ENCODE measurements at places on chromosomes 1 and 21.
A peak's percentile ranks its signal among the peaks of the same experiment; 100 is the strongest.

- no peak for DNase-seq
Observed at GRCh38 chr1:199151634-199152425, 513.0 kb downstream of the PTPRC start.

DNA sequence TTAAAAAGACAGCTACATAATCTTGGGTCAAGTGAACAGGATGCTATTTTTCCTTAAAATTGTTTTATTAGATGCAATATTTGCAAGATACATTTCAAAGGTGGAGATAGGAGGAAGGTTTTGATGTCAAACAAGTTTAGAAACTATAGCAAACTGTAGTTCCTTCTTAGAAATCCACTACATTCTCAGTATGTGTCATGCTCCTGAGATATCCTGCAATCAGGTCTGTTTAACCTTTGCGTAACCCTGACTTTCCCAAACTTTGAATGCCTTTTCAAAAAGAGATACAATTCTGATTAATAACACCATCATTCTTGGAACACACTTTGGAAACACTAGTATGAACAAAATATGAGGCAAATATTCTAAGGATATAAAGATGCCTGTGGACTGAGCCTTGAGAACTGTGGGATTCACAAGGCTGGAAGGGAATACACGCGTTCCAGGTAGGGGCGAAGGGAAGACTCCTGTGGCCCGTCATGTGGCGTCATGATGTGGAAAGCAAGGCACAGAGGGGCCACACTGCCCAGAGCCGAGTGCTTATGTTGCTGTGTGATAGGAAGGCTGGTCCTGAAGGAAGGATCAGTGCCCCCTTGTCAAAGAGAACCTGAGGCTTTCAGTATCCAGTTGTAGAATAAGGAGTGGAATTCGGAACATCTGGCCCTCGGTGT lies 19.6 kb upstream of the TARBP1 start:
- DNase-seq, result no peak

- DNase-seq, result no peak
Observed at GRCh38 chr1:22741118-22741517, 30.5 kb downstream of the EPHB2 start.

DNA sequence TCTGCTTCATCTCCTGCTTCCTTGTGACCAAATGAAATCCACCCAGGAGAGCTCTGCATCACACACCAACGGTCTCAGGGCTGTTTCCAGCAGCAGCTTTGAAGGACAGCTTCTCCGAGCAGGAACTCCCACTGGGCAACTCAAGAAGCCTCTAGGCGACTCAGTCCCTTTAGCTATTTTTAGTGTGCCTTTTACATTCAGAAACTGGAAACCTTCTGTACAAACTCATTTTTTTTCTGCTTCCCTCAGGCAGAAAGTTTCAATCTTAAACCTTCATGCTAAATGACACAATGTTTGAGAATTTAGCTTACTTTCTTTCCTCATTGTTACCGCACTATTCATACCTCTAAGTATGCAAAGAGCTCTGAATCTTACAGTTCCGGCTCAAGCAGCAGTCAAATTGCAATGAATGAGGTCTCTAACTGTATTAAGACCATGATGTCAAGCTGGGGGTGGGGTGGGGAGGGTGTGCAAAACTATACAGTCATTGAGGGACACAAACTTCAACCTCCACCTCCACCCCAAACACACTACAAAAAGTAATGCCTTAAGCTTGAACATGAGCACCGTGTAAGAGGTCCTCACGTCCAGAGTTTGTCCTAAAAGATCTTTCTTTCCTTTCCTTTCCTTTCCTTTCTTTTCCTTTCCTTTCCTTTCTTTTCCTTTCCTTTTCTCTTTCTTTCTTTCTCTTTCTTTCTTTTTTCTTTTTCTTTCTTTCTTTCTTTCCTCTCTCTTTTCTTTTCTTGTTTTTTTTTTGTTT lies 16.4 kb upstream of the TARBP1 start:
- no peak for DNase-seq

DNA sequence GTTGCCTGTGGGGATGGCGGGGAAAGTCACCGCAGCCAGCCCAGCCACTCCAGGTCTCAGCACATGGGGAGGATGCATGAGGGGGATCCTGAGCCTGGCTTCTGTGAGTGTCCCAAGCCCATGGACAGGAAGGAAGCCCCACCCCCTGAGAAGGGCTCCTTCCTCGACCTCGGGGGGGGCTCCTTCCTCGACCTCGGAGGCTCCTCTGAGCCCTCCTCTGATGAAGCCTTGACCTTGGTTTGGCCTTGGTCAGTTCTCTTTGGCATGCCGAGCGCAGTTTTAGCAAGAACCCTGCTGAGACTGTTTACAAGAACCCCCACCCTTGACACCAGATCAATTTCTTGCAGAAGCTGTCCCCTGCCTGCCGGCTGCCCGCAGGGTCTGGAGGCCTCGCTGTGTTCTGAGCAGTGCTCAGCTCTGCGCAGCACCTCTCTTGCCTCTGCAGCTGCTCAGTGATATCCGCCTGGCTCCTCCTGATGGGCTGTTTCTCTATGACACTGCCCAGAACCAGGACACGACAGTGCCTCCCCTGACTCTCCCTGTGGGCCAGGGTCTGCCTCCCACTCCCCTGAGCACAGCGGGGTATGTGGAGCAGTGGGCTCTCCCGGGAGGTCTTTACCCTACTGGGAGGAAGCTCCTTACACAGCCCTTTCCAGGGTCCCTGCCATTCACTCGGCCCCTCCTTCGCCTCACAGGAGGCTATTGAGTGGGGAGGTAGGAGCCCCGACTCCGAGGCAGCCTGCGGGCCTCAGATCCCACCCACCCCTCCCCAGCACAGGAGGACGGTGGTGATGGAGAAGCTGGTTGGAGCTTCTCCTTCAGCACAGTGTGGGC lies 15.4 kb downstream of the ACTRT2 start:
- DNase-seq, result no peak

DNA sequence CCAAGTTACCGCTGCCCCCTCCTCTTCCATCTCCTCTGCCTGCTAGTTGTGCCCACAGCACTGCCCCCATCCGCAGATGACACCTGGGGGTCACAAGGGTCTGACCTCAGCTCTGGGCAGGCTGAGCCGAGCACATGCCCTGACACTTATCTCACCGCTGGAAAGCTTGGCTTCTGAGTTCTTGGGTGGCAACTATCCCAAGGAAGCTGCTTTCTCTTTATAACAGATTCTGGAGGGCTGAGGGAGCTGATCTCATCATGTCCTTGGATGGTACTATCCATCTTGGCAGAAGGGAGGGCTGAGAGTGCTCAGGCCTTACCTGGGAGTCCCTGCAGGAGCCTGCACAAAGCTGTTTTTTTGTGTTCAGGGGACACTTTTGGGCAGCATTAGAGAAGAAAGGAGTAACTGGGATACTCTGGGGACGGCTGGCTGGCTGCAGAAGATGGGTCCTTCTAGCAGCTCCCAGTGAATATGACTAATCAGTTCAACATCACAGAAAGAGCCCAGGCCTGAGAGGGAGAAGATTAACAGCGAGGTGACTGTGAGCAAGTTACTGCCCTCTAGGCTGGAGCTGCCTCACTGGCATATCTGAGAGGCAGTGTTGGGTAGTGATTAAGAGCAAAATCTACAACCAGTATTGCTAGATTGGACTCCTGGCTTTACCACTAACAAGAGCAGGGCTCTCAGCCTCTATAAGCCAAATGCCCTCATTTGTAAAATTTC lies 71.6 kb downstream of the PLXNA2 start:
- no peak for DNase-seq

DNA sequence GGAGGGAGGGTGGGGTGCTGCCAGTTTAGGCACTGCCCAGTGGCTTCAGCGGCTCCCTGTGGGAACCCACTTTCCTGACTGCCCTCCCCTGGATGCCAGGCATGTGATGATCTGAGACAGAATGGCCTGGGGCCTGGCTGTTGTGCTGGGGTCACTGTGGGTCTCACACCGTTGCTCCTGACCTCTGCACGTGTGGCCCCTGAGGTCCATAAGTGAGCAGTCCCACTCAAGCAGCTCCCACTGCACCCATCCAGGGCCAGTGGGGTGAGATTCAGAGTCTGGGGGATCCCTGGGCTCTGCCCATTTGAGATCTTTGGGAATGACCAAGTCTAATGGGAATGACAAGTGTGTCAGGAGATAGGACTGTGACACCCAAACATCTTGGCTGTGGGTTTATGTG lies 18.0 kb downstream of the PODN start:
- no peak for DNase-seq

DNA sequence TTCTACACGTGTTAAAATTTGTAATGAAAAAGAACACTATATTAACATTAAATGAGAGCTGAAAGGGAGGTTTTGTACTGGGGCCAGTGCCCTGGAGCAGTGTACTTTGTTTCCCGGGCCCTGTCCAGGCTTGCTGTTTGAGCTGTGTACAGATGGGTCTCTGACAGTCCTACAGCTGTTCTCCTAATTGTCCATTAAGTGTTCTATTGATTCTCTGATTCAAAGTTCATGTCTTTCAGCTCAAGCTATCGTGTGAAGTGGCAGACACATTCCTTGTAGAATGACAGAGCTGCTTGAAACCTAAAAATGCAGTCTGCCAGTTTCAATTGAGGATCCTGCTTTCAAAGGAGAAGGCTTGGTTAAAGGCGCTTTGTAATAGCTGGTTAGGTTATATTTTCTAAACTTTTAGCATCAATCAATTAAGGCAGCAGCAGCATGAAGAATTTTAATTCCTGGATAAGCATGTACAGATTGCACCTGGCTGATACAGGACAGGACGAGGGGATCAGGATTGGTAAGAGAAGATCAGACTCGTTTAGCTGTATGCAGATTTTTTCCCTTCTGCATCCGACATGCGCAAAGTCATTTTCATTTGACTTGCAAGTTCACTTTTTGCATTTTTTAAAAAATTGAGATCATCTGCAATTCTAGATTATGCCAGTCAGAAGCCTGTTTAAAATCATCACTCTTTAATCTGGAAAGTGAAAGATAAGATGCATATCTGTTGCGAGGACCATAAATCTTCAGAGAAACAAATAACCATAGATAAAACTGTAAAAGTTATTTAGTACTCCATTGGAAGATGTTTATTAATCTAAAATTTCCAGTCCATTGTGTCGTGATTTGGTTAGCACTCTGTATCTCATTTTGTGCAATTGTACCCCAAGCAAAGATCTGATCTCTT lies 98.5 kb downstream of the ATG4C start:
- peak; percentile 28 for DNase-seq

DNA sequence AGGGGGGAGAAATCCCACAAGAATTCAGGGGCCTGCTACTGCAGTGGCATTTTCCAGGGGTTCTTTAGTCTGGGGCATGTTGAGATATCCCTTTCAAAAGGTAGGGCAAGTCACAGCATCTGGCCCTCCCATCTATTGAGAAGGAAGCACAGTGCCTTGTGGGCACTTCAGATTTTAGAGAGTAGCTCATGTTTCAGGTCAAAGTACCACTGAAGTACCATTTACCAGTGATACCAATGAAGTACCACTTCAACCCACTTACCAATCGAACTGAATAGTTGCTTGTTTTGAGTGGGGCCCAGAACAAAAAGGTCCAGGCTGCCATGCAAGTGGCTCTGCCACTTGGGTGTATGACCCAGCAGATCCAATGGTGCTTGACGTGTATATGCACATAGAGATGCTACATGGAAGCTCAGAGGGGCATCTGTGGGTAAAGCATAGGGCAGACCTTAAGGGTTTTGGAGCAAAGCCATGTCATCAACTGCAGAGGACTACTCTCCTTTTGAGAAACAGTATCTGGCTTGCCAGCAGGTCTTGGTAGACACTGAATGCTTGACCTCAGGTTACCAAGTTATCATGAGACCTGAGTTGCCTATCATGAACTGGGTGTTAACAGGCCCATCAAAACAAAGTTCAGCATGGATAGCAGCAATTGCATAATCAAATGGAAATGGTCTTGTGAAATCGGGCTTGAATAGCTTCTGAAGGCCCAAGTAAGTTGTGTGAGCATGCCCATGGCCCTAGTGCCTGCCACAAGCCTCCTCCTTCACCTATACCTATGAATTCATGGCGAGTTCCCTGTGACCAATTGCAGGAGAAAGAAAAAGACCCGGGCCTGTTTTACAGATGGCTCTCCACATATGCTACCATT lies 23.5 kb downstream of the PLA2G2D start:
- DNase-seq, result peak; percentile 84

DNA sequence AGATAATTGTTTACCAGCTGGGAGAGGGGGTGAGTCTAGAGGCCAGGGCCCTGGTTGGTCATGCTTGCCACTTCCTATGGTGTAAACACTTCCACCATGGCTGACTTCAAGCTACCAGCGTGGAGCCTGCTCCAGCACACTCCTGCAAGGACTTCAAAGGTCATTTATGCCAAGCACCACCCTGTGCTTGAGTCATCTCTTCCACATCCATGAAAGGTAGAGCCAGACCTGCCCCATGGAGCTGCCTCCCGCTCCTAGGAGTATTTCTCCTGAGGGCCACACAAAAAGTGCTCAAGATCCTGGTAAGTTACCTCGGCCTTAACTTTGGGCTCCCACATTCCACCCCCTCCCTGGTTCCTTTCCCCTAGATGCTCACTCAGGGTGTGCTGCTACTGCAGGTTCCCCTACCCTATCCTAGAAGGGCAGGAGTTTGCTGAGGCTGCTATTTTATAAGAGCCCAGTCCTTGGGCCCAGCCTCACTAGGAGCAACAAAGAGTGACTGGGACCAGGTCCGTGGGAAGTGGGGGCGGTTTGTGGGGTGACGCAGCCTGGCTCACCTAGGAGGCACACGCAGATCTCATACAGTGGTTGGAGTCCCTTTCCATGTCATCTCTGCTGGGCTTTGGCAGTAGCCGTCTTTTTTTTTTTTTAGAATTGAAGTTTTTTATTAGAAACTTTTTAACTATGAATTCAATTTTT lies 2.4 kb downstream of the RAB7B start:
- DNase-seq, result no peak

- no peak for DNase-seq
Observed at GRCh38 chr1:155504207-155504606, 58.4 kb downstream of the ASH1L start.

DNA sequence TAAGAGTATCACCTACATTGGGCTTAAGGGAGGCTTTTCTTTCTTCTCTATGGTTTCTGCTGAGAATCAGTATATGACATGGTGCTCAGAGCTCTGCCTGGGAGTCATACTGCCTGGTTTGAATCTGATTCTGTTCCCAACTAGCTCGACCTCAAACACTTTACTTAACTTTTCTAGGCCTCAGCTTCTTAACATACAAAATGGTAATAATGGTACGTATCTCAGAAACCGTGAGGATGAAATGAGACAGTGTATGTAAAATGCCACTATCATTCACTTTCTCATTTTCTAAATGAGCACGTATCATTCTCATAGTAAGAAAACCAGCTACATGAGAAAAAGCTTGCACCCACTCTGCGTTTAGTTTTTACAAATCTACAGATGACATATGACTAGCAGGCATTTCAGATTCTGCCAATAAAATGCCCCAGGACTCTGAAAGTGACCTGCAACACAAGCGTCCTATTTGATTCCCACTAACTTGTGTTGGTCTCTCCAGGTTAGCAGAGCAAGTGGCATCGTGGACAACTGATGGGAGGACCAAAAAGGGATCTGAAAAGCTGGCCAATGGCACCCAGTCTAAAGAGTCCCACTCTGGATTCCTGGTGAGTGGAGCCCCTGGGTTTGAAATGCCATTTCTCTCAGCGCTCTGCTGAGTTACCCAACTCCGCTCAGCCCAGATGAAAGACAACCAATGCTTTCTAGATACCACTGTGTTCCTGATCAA lies 6.1 kb downstream of the CTNNBIP1 start:
- DNase-seq, result no peak

- DNase-seq, result no peak
Observed at GRCh38 chr1:9726406-9726805, 74.9 kb downstream of the PIK3CD start.

All from DMS79 treated with DMSO at 0.1 percent for 48 hours (cell line).